Thoracic aorta (tissue), 2 donors: ENCODE measurements at places on chromosomes 4 and X. TPM values are rescaled to one million over a fixed set of nuclear protein-coding genes. Genes with fewer than 3 reads are reported as not detected.

DNA sequence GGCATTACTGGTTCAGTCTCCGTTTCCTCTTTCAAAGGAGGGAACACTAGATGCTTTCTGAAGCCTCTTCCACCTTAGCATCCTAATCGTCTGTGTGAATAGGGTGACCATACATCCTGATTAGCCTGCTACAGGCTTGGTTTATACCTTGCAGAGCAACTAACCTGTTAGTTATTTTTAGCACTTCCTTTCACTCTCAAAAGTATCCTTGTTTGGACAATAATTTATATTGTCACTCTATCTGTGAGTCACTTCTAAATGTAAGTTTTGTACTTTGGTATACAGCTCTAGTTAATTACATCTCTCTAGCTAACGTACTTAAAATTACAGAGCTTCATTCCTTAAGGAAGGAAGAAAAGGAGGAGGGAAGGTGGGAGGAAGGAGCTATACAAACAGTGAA is 174.5 kb downstream of the GPC3 start:
- H3K4me3 ChIP-seq, result no peak overlapping the region
- H3K27me3 ChIP-seq, result no peaks in the 10 kb centered on the region
- no peak for DNase-seq
- no peaks in the 10 kb centered on the region for H3K36me3 ChIP-seq
- no peaks in the 10 kb centered on the region for H3K4me1 ChIP-seq

DNA sequence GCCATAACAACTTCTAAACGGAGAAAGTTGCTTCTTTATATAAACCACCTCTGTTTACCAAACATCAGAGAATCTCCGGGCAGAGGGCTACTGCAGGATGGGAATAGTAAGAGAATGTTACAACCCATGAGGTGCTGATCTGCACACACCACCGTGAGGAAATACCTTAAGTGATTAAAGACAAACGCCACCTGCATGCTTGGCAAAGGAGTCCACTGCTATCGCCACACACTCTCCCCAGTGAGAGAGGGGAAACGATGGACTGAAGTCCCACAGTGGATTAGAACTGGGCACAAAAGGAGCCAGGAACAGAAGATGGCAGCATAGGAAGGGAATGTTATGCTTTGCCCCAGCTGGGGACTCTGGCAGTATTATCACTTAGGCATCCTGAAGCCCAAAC is 15.6 kb downstream of the MAML3 start:
- H3K4me3 ChIP-seq, result no peak overlapping the region
- no peaks in the 10 kb centered on the region for H3K4me1 ChIP-seq
- H3K27ac ChIP-seq, result no peak overlapping the region

DNA sequence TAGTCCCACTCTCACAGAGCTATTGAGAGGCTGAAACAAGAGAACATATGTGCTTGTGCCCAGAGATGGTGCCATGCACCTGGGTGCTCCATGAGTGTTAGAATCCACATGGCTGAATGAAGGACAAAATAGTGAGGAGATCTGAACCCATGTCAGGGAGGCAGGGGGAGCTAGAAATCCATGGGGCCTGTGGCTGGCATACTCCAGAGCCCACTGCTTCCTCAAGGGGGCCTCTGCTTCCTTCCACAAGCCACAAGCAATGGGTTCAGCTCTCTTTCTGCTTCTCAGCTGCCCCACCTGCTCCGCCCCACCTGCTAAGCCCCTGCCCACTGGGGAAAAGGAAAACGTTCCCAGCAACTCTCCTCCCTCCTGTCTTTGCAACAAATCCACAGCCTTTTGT is 46.1 kb downstream of the PJA1 start:
- H3K4me3 ChIP-seq, result no peak overlapping the region
- no peaks in the 10 kb centered on the region for H3K27me3 ChIP-seq
- DNase-seq, result no peak
- no peaks in the 10 kb centered on the region for H3K36me3 ChIP-seq
- no peak overlapping the region for H3K27ac ChIP-seq

DNA sequence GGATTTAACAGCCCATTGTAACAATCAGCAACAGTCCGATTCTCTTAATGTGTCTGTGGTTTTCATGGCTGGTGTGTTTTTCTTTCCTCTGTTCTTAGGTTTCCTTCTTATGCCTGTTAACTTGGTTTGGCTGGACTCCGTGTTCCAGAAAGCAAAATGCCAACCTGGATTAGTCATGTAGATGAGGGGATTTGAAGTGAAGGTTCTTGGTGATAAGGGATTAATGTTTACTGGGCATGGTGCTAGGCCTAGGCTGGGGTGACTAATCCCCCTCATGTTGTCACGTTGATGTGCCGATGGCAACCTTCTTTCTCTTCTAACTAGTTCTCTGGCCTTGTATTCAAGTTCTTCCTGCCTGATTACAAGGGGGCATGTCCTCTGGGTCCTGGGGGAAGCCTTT is 85.9 kb downstream of the REPS2 start:
- peak; percentile 26 for DNase-seq
- H3K4me3 ChIP-seq, result no peak overlapping the region
- no peaks in the 10 kb centered on the region for H3K27me3 ChIP-seq
- H3K36me3 ChIP-seq, result no peaks in the 10 kb centered on the region
- H3K27ac ChIP-seq, result peak overlapping the region; percentile 82
- H3K4me1 ChIP-seq, result peaks cover 9% of the 10 kb centered on the region

DNA sequence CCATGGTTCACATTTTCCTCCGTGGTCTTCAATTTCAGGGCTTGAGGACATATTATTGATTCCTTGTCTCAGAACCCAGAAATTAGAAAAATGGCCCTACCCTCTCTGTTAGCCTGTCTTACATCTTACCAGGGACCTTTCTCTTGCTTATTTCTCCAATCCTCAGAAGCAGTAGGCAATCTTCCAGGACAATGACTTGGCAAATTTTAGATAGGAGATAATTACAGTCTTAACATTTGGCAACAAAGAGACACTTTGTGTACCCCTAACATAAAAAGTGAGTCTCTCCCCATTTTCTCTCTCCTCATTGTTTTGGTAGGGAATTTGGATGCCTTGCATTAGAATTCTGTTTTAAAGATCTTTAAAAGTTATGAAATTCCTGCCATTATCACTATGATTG is 778.1 kb upstream of the SLIT2 start:
- no peaks in the 10 kb centered on the region for H3K27me3 ChIP-seq
- H3K27ac ChIP-seq, result no peak overlapping the region
- H3K4me3 ChIP-seq, result no peak overlapping the region
- H3K4me1 ChIP-seq, result no peaks in the 10 kb centered on the region

Gene SSX4B
- total RNA-seq, result not detected

Gene SRPX2
- 60.7 TPM for total RNA-seq
